ENCODE measurements at places on chromosomes 5 and 9. TPM values are rescaled to one million over a fixed set of nuclear protein-coding genes. Genes with fewer than 3 reads are reported as not detected.

GRCh38 chr9:35424356-35425352 is 65.3 kb upstream of the RUSC2 start:
- H3K4me1 ChIP-seq = no peaks in the 10 kb centered on the region
- no peak for DNase-seq
- H3K4me3 ChIP-seq = no peak overlapping the region

DNA sequence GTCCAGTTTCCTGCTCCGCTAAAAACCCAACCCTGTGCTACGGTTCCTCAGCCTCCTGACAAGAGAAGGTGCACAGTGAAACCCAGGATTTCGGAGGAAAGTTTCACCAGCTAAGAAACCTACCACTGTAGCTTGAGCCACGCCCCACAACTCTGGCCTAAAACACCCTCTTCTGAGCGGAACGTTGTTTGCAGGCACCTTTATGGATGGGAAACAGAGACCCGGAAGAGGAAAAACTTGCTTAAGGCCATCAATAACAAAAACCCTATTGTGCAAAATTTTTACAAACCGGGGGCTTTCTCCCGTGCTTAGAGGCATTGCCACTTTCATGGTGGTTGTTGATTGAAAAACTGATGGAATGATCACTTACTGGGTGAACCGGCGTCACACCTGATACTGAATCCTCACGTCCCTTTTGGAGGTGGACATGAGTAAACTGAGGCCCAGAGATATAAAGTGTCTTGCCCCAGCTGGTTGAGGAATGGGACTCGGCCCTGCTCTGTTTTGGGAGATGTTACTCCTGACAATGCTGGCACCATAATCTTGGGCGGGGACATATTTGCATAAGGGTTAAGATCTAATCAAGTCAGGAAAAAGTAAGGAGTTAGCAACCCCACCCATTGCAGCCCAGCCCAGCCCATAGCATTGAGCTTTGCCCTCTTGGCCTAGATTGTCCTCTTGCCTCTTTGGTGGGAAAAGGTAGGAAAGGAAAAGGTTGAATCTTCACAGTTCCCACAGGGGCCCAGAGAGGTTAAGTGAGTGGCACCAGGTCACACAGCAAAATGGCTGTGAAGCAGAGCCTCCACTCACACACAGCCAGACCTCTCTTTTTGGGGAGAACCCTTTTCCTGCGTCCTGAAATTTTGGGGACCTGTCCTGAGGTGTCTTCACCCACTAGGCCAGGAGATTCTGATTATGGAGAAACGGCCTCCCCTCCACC is 23.2 kb upstream of the PTGS1 start:
- DNase-seq = no peak
- no peaks in the 10 kb centered on the region for H3K36me3 ChIP-seq
- peak overlapping the region; percentile 48 for H3K4me3 ChIP-seq
- no peaks in the 10 kb centered on the region for H3K27me3 ChIP-seq
- H3K4me1 ChIP-seq = peaks cover 7% of the 10 kb centered on the region

GRCh38 chr5:80141147-80141671 is 106.1 kb downstream of the THBS4 start:
- H3K27me3 ChIP-seq = no peaks in the 10 kb centered on the region
- no peak overlapping the region for H3K27ac ChIP-seq
- H3K36me3 ChIP-seq = no peaks in the 10 kb centered on the region
- no peak overlapping the region for H3K4me3 ChIP-seq
- H3K4me1 ChIP-seq = peaks cover 3% of the 10 kb centered on the region

GRCh38 chr5:89265511-89266179 is 382.7 kb upstream of the MEF2C start:
- H3K4me3 ChIP-seq = no peak overlapping the region
- H3K27ac ChIP-seq = no peak overlapping the region
- no peaks in the 10 kb centered on the region for H3K36me3 ChIP-seq
- H3K27me3 ChIP-seq = no peaks in the 10 kb centered on the region
- DNase-seq = peak; percentile 86
- no peaks in the 10 kb centered on the region for H3K4me1 ChIP-seq

GRCh38 chr5:52073993-52074689 is 690.9 kb downstream of the ISL1 start:
- H3K4me3 ChIP-seq = no peak overlapping the region
- H3K36me3 ChIP-seq = no peaks in the 10 kb centered on the region
- H3K27ac ChIP-seq = no peak overlapping the region
- no peaks in the 10 kb centered on the region for H3K27me3 ChIP-seq
- DNase-seq = no peak

DNA sequence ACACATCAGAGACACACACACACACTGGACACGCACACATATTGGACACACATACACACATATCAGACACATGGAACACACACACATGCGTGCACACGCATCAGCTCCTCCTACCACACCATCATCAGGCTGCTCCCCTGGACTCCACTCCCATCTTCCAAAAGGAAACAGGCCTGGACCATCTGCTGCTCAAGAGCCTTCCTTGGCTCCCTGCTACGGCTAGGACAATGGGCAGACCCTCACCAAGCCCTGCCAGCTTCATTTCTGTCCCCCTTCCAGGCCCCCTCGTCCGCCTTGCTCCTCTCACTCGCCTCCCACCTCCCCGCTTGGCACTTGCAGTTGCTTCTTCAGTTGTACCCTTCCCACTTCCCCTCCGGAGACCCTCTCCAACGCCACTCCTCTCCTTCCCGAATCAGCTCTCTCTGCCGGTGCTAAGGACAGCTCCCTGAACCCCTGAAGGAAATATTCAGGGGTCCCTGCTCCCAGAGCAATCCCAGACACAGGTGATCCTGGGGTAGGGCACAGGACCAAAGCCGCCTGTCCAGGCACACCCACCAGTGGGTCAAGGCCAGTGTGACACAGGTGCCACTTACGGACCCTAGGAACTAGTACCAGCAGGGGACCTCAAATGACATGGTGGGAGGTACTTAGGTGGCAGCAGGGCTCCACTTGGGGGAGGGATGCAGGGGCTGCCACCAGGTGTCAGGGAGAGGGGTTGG is 12.1 kb upstream of the LAMC3 start:
- no peak for DNase-seq
- no peaks in the 10 kb centered on the region for H3K36me3 ChIP-seq
- H3K27ac ChIP-seq = no peak overlapping the region

- DNase-seq = no peak
- no peak overlapping the region for H3K4me3 ChIP-seq
- H3K27ac ChIP-seq = no peak overlapping the region
- H3K36me3 ChIP-seq = no peaks in the 10 kb centered on the region
- H3K4me1 ChIP-seq = no peaks in the 10 kb centered on the region
Measured at GRCh38 chr5:30113542-30113941, 1079.9 kb upstream of the CDH6 start.

DNA sequence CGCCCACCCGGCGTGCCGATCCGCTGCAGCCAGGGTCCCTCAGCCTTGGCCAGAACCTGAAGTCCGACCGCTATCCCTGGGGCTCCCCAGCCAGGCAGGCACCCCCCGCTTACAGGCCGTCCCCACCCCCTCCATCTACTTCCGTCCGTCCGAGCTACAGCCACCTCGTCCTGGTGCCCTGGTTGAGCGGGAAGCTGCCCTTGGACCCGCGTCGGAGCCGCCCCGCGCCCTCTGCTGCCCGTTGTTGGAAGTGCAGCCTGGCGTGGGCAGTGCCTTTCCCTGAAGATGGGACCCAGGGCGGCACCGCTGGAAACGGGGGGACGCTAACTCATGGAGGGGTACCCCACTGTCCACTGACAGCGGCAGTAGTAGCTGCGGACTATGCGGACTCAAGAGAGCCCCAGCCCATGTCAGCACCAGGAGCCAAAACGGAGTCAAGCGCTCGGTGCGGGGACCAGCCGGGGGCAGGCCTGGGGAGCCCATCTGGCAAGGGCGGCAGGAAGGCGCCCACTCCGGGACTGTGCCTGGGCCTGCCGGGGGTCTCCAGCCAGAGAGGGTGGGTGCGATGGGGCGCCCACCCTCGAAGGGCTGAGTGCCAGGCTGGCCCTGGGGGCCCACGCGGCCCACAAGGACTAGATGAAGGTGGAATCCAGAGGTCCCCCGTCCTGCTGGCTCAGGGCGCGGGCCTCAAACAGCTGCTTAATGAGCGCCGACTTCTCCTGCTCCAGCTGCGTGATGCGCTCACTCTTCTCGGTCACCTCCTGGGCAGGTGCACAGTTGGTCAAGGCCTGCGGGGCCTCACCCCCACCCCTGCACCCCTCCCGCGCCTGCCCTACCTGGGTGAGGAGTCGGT is 6.1 kb downstream of the SAPCD2 start:
- H3K4me1 ChIP-seq = peaks cover 3% of the 10 kb centered on the region
- H3K27ac ChIP-seq = no peak overlapping the region
- no peak overlapping the region for H3K4me3 ChIP-seq
- H3K36me3 ChIP-seq = no peaks in the 10 kb centered on the region
- DNase-seq = no peak

DNA sequence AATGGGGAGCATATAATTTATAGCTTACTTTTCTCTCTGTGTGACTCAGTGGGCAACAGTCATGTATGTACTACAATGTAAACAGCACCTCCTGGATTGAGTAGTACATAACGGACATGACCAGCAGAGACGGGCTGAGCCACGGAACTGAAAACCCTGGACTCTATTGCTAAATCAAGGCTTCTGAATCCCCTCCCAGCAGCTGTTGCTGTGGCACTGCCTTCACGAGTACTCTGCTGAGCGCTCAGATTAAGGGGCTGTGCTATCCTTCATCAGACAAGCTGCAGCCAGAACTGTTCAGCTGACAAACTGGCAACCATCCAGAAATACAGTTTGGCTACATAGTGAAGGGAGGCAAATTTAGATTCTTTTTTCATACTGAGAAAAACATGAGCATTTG is 131.3 kb upstream of the CCDC180 start:
- H3K27ac ChIP-seq = no peak overlapping the region
- H3K4me3 ChIP-seq = no peak overlapping the region
- H3K27me3 ChIP-seq = no peaks in the 10 kb centered on the region
- peak; percentile 0 for DNase-seq
- no peaks in the 10 kb centered on the region for H3K4me1 ChIP-seq

DNA sequence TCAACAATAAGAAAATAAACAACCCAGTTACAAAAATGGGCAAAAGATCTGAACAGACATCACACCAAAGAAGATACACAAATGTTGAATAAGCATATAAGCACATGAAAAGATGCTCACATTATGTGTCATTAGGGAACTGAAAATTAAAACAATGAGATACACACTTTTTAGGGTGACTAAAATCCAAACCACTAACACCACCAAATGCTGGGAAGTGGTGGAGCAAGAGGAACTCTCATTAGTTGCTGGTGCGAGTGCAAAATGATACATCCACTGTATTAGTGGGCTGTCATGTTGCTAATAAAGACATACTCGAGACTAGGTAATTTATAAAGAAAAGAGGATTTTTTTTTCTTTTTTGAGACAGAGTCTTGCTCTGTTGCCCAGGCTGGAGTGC is 329.1 kb downstream of the TMEM38B start:
- no peak overlapping the region for H3K27ac ChIP-seq
- no peaks in the 10 kb centered on the region for H3K36me3 ChIP-seq
- H3K4me3 ChIP-seq = no peak overlapping the region
- DNase-seq = no peak

GRCh38 chr5:135344349-135344748 is 54.7 kb downstream of the MACROH2A1 start:
- peaks cover 4% of the 10 kb centered on the region for H3K4me1 ChIP-seq
- no peaks in the 10 kb centered on the region for H3K27me3 ChIP-seq
- no peak overlapping the region for H3K4me3 ChIP-seq
- no peak overlapping the region for H3K27ac ChIP-seq
- H3K36me3 ChIP-seq = peaks cover 22% of the 10 kb centered on the region

- H3K36me3 ChIP-seq = no peaks in the 10 kb centered on the region
- DNase-seq = no peak
- no peak overlapping the region for H3K4me3 ChIP-seq
- no peak overlapping the region for H3K27ac ChIP-seq
- no peaks in the 10 kb centered on the region for H3K4me1 ChIP-seq
Measured at GRCh38 chr5:7096294-7096693, 299.6 kb upstream of the ADCY2 start.

DNA sequence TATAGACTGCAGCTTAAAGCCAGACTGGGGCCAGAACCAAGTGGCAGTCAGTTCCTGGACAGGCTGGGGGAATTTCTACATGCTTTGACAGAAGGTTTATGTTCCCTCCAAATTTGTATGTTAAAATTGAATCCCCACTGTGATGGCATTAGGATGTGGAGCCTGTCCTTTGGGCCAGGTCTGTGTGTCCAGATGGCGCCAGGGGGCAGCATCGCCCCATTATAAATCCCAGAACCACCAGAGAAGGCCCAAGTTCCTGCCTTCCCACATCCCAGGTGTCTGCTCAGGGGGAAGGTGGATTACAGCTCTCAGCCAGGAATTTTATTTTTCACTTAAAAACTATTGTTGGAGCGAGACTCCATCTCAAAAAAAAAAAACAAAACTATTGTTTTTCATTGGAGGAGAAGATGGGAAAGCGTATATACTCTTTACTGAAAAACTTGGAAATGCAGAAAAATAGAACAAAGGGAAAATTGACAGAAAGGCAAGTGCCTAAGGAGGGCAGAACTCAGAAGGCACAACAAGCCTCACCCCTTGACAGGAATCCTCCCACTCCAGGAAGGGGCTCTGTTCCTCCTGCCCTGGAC is 5.0 kb downstream of the IL3 start:
- H3K27me3 ChIP-seq = no peaks in the 10 kb centered on the region
- no peaks in the 10 kb centered on the region for H3K36me3 ChIP-seq
- no peak overlapping the region for H3K4me3 ChIP-seq
- H3K4me1 ChIP-seq = peaks cover 4% of the 10 kb centered on the region
- DNase-seq = peak; percentile 75
- no peak overlapping the region for H3K27ac ChIP-seq

DNA sequence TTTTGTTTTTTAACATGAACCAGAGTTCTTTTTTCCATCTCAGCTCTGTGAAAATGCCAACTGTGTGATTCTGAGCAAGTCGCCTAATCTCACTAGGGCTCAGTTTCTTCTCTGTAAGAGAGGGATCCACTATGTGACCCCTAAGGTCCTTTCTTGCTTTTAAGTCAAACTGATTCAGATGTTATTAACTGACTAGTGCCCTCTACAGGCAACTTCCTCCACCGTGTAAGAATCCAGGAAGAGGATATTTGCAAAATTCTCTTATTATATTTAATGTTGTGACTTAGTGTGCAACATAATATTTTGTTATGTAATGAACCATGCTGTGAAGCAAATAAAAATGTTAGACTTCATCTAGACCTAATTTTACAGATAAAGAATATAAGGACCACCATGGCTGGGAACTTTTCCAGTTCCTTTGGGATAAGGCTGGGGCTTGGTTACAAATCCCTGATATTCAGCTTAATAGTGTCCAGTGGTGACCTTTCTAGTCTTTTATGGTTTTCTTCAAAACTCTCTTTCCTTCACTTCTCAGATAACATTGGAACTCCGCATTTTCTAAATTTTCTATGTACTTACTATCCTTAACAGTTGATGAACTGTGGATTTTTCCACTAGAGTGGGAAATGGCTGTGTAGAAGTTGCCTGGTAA is 244.7 kb downstream of the PIK3R1 start:
- no peak overlapping the region for H3K27ac ChIP-seq
- peak; percentile 59 for DNase-seq
- no peaks in the 10 kb centered on the region for H3K36me3 ChIP-seq
- no peaks in the 10 kb centered on the region for H3K27me3 ChIP-seq
- no peak overlapping the region for H3K4me3 ChIP-seq

- H3K27me3 ChIP-seq = peaks cover 5% of the 10 kb centered on the region
- H3K4me1 ChIP-seq = no peaks in the 10 kb centered on the region
- H3K4me3 ChIP-seq = no peak overlapping the region
Measured at GRCh38 chr9:90901933-90902332, 100.3 kb downstream of the SYK start.

- no peaks in the 10 kb centered on the region for H3K36me3 ChIP-seq
- no peak overlapping the region for H3K27ac ChIP-seq
- H3K4me3 ChIP-seq = no peak overlapping the region
- H3K4me1 ChIP-seq = no peaks in the 10 kb centered on the region
Measured at GRCh38 chr5:143194206-143194605, 209.3 kb downstream of the NR3C1 start.

Gene RAD1
- 69.6 TPM for total RNA-seq

Gene SLC6A7
- total RNA-seq = not detected

Gene MAML1
- total RNA-seq = 5.1 TPM

Gene BAAT
- not detected for total RNA-seq

Gene SPINK13
- not detected for total RNA-seq

Gene SH2D3C
- not detected for total RNA-seq

Gene SV2C
- not detected for total RNA-seq

All from fibroblast of lung (primary cell).